CD4-positive, alpha-beta T cell treated with Interferon gamma for 1 hour (primary cell): ENCODE measurements at places on chromosomes 12 and 14.

- DNase-seq = peak; percentile 32
Observed at GRCh38 chr14:74571901-74572725, 39.9 kb downstream of the LTBP2 start.

GRCh38 chr12:31526158-31526546 is 64.8 kb downstream of the DENND5B start:
- no peak for DNase-seq

- no peak for DNase-seq
Observed at GRCh38 chr12:15525441-15525840, 203.1 kb downstream of the PTPRO start.

GRCh38 chr14:100402631-100403030 is 79.5 kb downstream of the SLC25A47 start:
- no peak for DNase-seq

- no peak for DNase-seq
Observed at GRCh38 chr12:75341873-75342272, 7.4 kb downstream of the GLIPR1L1 start.

- no peak for DNase-seq
Observed at GRCh38 chr12:45928309-45928708, 62.1 kb downstream of the SCAF11 start.

DNA sequence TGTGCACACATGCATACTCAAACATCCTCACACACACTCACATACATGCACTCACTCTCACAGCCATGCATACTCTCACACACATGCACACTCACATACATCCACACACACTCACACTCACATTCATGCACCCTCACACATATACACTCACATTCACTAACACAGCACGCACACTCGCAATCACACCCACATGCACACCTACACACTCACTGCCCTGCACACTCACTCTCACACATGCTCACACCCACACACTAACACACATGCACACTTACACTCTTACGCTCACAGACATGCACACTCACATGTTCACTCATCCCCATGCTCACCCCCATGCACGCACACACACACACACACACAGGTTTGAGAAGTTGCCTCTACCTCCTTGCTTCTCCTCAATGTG is 63.2 kb upstream of the SFSWAP start:
- DNase-seq = no peak

GRCh38 chr12:79309039-79309438 is 381.7 kb downstream of the PAWR start:
- no peak for DNase-seq

- DNase-seq = no peak
Observed at GRCh38 chr12:99498756-99499155, 148.8 kb upstream of the GARIN6 start.

DNA sequence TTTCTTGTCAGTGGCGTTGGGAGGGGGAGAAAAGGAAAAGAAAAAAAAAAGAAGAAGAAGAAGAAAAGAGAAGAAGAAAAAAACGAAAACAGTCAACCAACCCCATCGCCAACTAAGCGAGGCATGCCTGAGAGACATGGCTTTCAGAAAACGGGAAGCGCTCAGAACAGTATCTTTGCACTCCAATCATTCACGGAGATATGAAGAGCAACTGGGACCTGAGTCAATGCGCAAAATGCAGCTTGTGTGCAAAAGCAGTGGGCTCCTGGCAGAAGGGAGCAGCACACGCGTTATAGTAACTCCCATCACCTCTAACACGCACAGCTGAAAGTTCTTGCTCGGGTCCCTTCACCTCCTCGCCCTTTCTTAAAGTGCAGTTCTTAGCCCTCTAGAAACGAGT is 1.9 kb downstream of the ASCL1 start:
- no peak for DNase-seq

DNA sequence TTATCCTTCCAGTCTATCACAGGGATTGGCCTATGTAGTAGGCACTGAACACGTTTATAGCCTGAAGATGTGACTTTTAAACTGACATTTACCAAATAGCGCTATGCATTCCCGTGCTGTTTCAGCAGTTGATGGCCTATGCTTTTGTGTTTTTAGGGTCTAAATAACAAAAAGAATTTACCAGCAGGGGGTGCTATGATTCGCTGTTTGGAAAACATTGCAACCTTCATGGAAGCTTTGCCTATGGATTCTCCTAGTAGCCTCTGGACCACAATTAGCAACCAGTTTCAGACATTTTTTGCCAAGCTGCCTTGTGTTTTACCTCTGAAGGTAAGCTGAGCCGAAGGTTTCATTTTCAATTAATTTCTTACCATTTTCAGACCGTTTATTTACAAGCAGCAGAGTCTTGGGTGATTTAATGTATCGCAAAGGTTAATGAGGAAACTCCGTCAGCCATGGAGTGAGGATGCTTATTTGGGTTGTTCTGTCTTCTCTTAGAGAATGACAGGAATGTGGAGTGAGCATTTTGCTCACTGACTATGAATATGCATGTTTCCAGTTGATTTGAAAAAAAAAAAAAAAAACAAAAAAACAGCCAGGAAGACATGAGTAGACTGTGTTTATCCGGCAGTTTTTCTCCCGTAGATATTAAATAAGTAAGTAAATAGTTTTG is 133.1 kb downstream of the PRIMA1 start:
- DNase-seq = no peak

- DNase-seq = no peak
Observed at GRCh38 chr14:68986926-68987652, 8.0 kb upstream of the ACTN1 start.

DNA sequence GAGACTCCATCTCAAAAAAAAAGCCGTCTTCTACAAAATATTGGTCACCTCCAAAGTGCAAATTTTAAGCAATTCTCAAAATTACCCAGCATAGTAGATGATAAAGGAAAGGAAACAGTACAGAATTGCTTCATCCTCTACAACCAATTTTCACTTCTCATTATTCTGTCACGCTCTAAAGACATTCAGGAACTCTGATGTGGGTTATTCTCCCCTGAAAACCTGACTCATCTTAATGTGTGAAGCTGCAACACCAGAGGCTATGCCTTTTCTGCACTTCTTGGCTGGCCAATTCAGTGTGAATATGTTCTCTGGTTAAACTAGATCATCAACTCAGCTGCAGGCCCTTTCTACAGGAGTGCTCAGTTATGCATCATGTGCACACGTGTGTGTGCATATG is 11.0 kb downstream of the PTGER2 start:
- peak; percentile 36 for DNase-seq

- DNase-seq = no peak
Observed at GRCh38 chr14:38737686-38738407, 365.2 kb downstream of the SEC23A start.
